ENCODE measurements at places on chromosomes 2 and 18.

- peak; percentile 21 for DNase-seq
Observed at GRCh38 chr2:128754246-128754724, 435.6 kb upstream of the HS6ST1 start.

DNA sequence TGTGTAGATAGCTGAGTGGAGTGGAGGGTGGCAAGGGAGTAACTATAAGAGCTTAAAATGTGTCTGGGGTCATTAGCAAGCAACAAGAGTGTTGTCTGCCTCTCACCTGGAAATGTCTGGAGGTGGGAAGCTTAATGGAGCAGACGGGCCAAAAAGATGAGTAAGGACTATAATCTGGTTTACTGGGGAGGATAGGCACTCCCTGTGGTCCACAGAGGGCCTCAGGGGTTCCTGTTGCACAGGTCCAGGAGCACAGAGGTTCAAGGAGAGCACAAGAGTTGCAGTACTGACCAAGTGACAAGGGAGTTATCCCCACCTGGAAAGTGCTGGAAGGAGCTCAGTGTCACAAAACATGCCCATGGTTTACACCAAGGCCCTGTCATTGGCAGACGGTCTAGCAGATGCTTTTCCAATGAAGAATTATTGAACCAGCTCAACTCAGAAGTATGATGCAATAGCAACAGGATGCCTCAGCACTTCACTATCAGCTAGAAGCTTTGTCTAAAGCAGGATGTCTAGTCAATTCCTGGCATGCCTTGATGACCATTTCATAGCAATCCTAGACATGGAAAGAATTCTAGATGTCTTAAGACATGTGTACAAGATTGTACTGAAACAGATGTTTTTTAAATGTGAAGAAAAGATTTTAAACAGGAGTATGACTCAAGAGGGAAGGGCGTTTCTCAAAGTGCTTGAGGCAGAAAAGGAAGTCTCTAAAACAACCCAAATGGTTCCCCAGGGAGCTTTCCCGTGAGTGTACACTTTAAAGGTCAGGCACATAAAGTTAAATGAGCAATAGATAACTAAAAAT, 62.9 kb upstream of the SERPINE2 start:
- DNase-seq = peak; percentile 7

GRCh38 chr2:37389989-37390765, 45.7 kb downstream of the QPCT start:
- peak; percentile 91 for DNase-seq

- DNase-seq = no peak
Observed at GRCh38 chr2:188940171-188940570, 34.0 kb upstream of the COL3A1 start.

DNA sequence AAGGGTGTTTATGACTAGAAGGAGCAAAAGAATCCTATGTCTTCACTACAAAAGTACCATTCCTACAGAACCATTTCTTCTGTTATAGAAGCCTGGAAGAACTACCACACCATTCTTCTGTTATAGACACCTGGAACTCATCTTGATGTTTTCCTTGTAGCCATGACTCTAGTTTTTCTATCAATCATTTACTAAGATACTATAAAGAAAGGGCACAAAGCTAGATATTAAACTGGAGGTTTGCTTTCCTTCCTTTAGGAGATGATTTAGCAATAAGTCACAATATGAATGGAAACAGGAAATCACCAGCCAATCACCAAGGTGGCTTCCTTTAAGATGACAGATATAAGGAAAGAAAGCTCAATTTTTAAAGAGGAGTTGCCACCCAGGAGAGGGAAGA, 100.3 kb upstream of the NEUROD1 start:
- DNase-seq = no peak

- no peak for DNase-seq
Observed at GRCh38 chr2:105387225-105387624, 11.6 kb downstream of the FHL2 start.

DNA sequence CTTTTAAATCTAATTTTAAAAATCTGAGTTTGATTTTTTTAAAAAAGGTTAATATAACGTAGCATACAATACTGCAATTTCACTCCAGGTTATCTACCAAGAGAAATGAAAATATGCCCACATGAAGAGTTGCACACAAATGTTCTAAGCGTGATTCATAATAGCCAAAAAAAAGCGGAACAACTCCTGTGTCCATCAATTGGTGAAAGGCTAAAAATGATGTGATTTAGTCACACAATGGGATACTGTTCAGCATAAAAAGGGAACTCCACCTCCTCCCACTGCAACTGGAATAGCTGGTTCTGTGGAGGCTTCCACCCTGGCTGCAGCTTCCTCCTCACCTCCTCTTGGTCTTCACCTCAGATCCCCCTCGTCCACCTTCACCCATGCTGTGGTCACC, 132.8 kb downstream of the PIK3C3 start:
- DNase-seq = no peak

DNA sequence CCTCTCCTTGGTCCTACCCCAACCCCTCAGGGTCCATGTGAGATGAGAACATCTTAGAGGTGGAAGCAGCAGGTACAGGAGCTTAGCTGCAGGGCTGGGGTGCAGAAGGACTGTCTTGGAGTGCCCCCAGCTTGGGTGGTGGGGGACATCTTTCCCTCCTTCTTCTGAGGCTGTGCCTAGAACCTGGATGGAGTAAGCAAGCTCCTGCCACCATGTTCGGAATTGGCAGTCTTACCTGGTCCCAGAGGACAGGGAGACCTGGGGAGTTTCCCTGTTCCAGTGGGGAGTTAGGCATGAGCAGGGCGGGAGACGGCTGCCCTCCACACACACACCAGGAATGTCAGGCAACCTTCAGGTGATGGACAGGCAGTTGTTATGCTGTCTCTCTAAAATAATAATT, 131.0 kb upstream of the COPS8 start:
- DNase-seq = no peak

DNA sequence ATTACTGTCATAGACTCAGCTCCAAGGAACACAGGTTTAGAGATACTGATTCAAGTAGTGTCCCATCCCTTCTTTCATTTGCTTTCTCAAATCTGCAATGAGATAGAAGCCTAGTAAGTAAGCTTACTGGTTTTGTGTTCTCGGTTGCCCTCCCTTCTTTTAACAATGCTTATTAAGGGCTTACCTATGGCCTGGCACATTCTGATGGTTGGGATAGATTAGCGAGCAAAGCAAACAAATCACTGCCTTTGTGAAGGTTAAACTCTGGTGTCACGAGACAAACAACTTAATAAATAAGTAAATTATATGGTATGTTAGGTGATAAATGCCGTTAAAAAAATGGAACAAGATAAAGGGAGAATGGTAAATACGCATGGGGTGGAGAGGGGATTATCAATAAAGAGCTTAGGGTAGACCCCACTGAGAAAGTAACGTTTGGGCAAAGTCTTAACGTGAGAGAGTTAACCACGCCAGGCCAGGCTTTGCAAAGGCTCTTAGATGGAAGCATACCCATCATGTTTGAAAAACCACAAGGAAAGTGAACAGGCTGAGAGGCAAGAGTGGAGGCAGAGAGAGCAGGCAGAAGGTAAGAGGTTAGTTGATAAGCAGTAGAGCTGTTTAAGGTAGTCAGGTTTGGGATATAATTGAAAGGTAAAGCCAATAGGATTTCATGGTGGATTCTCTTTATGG, 31.0 kb downstream of the EIF2AK3 start:
- DNase-seq = no peak

DNA sequence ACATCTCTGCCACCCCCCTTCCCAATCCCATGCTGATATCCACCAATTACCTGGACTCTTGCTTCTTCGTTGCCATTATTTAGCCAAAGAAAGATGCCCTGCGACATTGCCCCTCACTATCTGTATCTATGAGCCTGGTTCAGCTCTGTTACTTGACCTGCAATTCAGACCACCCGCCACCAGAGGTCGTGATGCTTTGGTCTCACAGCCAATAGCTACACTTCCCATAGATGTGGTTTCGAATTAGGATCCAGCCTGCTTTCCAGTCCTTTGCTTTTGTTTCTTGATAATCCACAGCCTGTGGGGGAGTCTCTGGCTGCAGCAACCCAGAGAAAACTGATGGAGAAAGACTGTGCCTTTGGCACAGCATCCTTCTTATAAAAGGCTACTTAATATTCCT, 239.4 kb downstream of the KLHL29 start:
- DNase-seq = peak; percentile 44

- no peak for DNase-seq
Observed at GRCh38 chr2:118850901-118851415, 3.5 kb upstream of the EN1 start.

DNA sequence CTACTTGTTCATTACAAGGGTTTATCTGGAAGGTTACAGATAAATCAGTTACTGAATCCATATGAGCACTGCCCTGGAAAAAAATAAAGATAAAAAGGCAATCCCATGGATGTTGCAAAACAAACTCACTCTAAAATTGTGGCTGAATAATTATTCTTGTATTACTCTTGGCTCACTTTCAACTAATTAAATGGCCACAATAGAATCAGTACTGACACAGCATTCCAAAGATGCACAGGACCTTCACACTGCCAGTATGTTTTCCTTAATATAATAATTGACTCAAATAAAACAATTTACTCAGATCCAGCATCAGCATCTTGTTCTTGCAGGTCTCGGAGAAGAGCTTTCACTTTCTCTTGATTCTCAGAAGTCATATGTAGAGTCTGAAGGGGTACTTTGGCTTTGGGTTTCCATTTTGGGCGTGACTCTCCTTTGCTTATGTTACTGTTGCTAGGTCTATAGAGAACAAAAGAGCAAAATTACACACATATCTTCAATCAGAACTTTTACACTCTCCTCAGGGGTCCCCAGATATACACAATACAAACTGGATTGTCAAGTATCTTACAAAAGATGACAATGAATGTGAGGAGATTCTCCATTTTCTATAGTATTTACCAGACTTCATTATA, 12.6 kb downstream of the DHX57 start:
- peak; percentile 51 for DNase-seq

DNA sequence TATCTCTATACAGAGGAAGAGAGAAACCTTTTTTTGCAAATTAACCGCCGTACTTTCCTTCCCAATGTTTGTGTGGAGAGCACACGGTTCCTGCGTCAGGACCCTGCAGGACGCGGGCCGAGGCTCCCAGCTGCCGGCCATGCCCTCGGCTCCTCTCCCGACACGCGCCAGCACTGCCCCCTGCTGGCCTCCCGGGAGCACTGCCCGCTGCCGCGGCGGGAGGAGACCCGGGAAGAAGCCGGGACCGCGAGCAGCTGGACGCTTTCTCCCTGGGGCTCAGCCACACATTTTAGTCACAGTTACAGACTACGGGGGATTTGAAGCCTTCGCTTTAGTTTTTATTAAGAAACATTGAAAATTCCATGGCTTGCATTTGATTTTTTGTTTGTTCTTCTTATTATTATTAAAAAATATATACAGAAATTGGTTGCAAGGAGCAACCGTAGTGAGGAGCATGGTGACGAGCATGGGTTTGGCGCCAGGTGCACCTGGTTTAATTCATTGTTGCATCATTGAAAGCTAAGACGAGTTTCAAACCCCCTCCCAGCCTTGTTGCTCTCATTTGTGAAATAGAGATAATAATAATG, 401.2 kb downstream of the GALR1 start:
- DNase-seq = peak; percentile 75

DNA sequence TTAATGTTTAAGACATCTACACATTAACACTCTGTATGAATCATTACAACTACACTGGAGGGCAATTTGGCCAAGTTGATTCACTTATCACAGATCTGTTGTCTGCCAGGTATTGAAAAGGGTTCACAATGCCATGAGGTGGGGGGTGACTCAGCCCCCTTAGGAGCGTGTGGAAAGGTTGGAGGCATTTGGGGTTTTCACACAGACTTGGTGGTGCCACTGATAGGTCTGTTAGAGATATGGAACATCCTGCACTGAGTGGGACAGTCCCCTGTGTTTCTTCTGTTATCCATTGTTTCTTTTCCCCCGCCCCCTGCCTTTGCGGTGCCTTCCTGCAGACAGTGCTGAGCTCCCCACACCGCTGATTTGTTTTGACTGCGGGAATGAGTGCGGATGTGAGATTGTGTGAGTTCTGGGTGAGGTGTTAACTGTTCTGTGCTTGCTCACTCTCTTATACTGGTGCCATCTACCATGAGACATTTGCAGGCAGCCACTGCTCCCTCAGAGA, 9.3 kb upstream of the TSN start:
- DNase-seq = no peak

GRCh38 chr2:226073496-226074160, 674.1 kb downstream of the NYAP2 start:
- DNase-seq = no peak

DNA sequence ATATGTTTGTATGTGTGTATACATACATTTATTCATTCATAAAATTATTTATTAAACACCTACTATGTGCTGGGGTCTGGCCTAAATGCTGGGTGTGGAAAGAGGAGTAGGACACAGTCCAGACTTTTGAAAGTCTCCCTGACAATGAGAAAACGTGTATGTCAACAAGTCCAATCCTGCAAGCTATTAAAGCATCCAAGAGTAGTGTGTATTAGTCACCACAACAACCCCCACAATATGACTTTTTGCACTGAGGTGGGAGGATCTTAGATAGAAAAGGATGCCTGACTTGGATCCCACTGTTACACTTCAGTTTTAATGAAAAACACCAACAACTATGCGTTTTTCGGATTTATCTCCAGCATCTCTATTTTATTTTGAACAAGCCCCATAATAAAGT, 446.4 kb downstream of the EPHA4 start:
- DNase-seq = no peak

DNA sequence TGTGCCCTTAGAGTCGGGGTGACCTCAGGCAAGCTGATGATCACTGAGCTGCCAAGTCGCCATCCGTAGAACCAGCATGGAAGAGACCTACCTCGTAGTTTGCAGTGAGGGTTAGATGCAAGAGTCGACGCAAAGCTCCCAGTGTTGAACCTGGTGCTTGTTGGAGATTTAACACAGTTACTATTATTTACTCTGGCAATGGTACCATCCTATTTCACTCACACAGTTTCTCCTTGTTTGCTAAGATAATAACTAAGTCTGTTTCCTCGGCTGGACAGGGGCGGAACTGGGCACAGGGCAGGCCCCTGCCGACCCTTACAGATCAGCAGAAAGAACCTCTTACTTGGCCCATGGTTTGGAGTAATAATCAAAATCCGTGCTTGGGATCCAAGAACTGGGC, 85.5 kb downstream of the ACAA2 start:
- no peak for DNase-seq

DNA sequence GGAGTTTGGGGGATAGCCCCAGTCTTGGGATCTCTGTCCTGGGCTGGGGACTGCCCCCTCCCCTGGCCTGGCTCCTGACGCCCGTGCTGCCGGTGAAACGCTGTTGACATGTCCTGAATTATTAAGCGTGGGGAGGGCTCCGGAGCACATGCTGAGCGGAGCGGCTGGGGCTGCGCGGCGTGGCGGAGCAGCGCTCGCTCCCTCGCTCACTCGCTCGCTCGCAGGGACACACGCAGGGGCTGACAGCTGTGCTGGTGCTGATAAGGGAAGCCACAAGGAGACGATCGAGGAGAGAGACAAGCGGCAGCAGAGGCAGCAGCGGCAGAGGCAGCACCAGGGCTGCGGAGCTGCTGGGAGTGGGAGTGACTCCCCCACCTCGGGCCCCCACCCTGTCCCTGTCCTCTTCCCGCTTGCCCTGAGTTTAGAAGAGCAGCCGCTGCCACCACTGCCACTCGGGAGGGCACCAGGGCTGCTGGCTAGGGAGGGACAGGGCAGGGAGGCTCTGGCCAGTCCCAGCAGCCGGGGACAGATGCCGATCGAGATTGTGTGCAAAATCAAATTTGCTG, at the start of gene ASIC4:
Gene ASIC4, plus strand, starts transcription at position 287 of the 566 bp plus-strand sequence. Its CDS starts 243 bp downstream, at position 530.
- no peak for DNase-seq
